ENCODE measurements at places on chromosomes 7 and 10. TPM values are rescaled to one million over a fixed set of nuclear protein-coding genes. Genes with fewer than 3 reads are reported as not detected.

The AMZ1 gene
- polyA plus RNA-seq = 0.23 TPM

The SH2D4B gene
- polyA plus RNA-seq = 0.07 TPM

The NEUROG3 gene
- not detected for polyA plus RNA-seq

DNA sequence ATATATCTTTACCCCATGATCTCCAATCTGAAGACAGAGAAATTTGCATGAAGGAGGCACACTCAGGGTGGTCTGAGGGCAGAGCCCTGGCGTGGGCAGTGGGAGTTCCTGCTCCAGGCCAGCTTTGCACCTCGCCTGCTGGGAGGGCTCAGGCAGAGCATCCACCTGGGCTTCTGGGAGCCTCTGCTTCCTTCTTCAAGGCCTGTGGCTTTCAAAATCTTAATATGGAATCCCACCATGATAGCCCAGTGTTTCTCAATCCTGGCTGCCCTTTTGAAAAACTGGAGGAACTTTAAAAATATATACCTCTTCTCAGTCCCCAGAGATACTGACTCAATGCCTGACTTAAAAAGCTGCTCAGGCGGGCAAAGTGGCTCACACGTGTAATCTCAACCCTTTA is 36.7 kb upstream of the PSAP start:
- DNase-seq = no peak

DNA sequence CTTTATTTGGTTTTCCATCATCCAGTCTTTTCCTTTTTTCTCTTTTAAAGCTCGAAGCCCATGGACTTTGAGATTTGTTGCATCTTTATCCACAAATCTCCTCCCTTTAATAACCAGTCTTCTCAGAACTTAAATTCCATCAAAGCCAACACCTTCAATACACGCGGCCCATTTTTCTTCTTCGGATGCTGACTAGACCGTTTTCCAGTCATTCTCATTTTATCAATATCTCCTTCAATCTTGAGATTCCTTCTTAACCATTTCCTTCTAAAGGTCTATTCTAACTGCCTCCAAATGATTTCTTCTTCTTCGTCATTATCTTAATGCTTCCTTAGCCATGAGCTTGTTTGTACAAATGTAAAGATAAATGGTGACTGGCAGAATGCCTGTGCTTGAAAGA is 173.5 kb downstream of the BAMBI start:
- DNase-seq = no peak

GRCh38 chr7:69844264-69844868 is 246.1 kb downstream of the AUTS2 start:
- no peak for DNase-seq

GRCh38 chr7:110771717-110772116 is 319.2 kb upstream of the LRRN3 start:
- DNase-seq = no peak

DNA sequence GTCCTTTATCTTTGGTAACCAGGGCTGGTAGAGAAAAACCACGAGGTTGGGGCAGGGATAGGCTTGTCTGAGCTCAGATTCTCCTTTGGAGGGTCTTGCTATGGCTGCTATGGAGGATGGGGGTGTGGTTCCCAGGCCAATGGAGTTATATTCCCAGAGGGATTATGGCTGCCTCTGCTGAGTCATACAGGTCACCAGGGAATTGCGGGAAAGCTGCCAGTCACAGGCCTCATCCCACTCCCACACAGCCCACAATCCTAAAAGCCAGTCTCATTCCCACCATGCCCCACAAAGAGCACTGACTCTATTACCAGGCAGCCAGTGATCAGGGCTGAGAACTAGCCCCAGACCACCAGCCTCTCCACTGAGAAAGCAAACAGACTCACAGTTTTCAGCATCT is 316.6 kb upstream of the TMEM229A start:
- DNase-seq = no peak

DNA sequence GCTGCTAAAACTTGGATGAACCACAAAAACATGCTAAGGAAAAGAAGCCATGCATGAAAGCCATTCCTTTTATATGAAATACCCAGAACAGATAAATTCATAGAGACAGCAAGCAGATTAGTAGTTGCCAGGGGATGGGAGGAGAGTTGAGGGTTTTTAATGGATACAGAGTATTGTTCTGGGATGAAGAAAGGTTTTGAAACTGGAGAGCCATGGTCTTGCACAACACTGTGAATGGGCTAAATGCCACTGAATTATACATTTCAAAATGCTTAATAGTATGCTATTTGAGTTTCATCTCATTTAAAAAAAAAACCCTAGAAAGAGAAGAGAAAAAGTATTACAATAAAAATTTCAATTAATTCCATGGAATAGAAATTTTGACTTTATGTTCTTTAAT is 154.3 kb downstream of the GNAT3 start:
- no peak for DNase-seq

DNA sequence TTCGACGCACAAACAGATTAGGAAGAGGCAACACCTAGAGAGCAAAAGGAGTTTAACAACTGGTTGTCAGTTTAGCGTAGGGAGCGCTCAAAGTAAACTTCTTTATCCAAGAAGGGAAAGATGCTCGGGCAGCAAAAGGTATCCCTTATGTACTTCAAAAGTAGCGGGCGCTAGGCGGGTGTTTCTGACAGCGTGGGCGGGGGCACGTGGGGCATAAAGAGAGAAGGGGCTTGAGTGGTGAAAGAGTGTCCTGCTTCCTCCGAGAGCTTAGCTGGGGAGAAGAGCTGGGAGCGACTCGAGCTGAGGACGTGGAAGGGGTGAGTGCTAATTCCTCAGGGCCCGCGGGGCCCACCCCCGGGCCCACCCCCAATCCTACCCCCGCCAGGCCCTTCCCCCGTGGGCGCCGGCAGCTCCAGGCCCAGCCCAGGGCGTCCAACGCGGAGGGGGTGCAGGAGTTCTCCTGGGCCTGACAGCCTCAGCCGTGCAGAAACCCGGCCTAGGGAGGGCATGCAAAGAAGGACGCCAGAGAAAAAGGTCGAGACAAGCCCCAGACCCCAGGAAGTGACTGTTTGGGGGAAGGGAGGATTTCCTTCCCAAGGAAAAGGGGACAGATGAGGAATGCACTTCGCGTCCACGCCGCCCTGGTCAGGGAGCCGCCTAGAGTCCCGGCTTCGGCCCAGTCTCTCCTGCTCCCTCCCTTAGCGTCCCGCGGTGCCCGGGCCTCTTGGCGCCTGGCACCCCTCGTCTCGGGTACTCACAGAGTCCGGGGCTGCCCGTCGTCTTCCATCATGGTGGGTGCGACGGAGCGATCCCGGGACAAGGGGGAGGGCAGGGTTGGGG is 868 bp downstream of the TIAL1 start:
- DNase-seq = peak; percentile 39

GRCh38 chr7:66050990-66051448 is 24.6 kb upstream of the ASL start:
- DNase-seq = peak; percentile 25

Measured in muscle of back (tissue), 13 donors.